ENCODE measurements at places on chromosomes 12 and 14.

GRCh38 chr12:87846045-87846444, 183.2 kb downstream of the C12orf50 start:
- DNase-seq, result no peak

DNA sequence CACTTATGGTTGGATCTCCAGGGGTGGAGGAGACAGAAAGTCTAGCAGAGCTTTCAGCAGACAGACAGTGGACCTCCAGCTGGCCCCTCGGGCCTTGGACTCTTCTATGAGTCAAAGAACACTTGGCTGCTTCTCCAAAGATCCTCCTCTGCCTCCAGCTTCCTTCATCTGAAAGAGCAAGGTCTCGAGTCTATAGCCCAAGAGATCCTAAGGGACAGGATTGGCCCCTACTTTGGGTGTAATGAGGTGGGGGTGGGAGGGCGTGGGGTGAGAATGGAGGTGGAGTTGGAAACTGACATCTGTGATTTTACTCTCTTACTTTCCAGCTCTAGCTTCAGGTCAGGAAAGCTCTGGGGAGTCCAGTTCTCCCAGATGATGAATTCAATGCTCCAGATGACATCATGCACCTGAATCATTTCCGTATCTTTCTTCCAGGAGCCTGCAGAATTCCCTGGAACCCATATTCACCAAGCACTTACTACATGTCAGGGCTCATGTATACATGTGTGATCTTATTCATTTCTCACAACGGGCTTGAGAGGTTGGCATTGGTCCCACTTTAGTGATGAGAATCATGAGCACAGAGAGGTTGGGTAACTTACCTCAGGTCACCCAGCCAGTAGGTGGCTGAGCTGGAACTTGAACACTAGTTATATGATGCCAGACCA, 10.2 kb upstream of the PGF start:
- no peak for DNase-seq

- no peak for DNase-seq
Observed at GRCh38 chr12:55250944-55251343, 6.5 kb downstream of the OR6C74 start.

DNA sequence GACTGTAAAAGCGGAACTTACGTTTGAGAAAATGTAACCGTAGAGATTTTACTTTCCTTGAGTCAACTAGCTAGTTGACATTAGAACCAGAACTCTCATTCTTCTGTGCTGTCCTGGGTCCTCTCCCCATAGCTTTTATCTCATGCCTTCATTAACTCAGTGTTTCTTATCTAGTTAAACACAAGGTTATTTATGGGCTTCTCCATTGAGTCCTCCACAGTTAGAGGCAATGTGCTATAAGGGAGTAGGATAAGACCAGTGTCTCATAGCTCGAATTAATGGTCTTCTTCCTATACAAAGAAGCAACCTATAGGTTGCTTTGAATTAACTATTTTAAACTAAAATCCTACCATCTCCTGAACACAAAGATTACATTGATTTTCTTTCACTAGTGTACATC, 129.8 kb downstream of the ACSS3 start:
- no peak for DNase-seq

GRCh38 chr12:43951286-43951685, 115.4 kb downstream of the TMEM117 start:
- no peak for DNase-seq

GRCh38 chr12:68844318-68844745, 36.4 kb downstream of the MDM2 start:
- no peak for DNase-seq
